ENCODE measurements at places on chromosomes 6 and 20. TPM values are rescaled to one million over a fixed set of nuclear protein-coding genes. Genes with fewer than 3 reads are reported as not detected.
A peak's percentile ranks its signal among the peaks of the same experiment; 100 is the strongest.

DNA sequence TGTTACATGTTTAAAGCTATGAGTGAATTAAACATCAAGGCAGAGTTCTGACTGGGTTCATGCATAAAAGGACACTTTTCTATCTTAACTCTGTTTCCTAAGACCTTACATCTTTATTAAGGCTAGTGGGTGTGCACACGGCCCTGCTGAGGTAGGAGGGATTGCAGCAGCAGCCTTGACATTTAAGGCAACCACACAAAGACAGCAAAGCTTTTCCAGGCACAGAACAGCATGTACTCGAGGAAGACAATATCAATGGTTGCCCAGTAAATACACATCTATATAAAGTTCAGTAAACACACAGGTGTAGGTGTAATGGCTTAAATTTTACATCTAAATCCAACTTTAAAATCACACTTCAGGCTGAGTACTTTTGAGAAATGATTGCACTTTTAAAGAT lies 79.8 kb upstream of the LOC128125822 start:
- no peak overlapping the region for H3K4me3 ChIP-seq
- H3K4me1 ChIP-seq, result no peaks in the 10 kb centered on the region
- no peaks in the 10 kb centered on the region for H3K27me3 ChIP-seq

GRCh38 chr6:151757506-151757955 lies 50.0 kb upstream of the ESR1 start:
- no peaks in the 10 kb centered on the region for H3K4me1 ChIP-seq
- no peaks in the 10 kb centered on the region for H3K27me3 ChIP-seq
- H3K27ac ChIP-seq, result no peak overlapping the region
- H3K4me3 ChIP-seq, result no peak overlapping the region
- DNase-seq, result no peak

ZNF292 gene
- total RNA-seq, result 55.2 TPM

DNA sequence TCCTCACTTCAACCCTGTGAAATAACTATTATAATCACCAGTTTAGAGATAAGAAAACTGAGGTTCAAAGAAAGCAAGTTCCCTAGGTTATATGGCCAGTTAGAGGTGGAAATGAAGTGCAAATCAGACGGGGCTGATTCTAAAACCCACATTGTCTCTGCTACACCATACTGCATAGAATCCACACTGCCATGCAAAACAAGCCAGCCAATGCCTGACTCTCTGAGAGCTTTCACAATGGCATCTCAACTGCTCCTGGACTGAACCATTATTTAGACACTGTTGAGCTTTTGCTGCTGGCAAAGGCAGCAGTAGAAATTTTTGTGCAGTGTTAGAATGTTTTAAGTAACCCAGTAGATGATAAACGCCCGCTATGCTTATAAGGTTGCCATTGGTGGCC lies 195.2 kb upstream of the CNR1 start:
- H3K36me3 ChIP-seq, result no peaks in the 10 kb centered on the region
- H3K4me1 ChIP-seq, result peaks cover 22% of the 10 kb centered on the region
- no peaks in the 10 kb centered on the region for H3K27me3 ChIP-seq
- H3K27ac ChIP-seq, result no peak overlapping the region

GRCh38 chr6:133380723-133381122 lies 139.6 kb downstream of the EYA4 start:
- DNase-seq, result no peak
- no peaks in the 10 kb centered on the region for H3K27me3 ChIP-seq
- H3K27ac ChIP-seq, result no peak overlapping the region
- no peaks in the 10 kb centered on the region for H3K4me1 ChIP-seq

TCF19 gene
- 21.7 TPM for total RNA-seq

- no peak for DNase-seq
- H3K36me3 ChIP-seq, result no peaks in the 10 kb centered on the region
- no peaks in the 10 kb centered on the region for H3K4me1 ChIP-seq
- H3K4me3 ChIP-seq, result no peak overlapping the region
- H3K27ac ChIP-seq, result no peak overlapping the region
- H3K27me3 ChIP-seq, result peaks cover 3% of the 10 kb centered on the region
These were observed 25.7 kb upstream of the RHAG start for GRCh38 chr6:49662231-49662891.

FAM210B gene
- total RNA-seq, result 30.8 TPM

- peaks cover 44% of the 10 kb centered on the region for H3K4me1 ChIP-seq
- DNase-seq, result no peak
- H3K27me3 ChIP-seq, result no peaks in the 10 kb centered on the region
- H3K36me3 ChIP-seq, result peaks cover 38% of the 10 kb centered on the region
These were observed 58.1 kb downstream of the EPB41L2 start for GRCh38 chr6:131004936-131005335.

DNA sequence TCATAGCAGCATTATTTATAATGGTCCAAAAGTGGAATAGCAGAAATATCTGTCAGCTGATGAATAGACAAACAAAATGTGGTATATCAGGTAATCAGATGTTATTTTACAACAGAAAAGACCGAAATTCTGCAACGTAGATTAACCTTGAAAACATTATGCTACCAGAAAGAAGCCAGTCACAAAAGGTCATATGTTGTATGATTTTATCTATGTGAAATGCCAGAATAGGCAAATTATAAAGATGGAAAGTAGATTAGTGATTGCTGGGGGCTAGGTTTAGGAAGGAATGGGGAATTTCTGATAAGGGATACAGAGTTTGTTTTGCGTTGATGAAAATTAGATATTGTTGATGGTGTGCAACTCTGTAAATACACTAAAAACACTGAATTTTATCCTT lies 165.0 kb upstream of the STMND1 start:
- DNase-seq, result no peak
- peaks cover 3% of the 10 kb centered on the region for H3K27me3 ChIP-seq
- no peaks in the 10 kb centered on the region for H3K36me3 ChIP-seq
- H3K4me1 ChIP-seq, result no peaks in the 10 kb centered on the region
- H3K4me3 ChIP-seq, result no peak overlapping the region

GPR31 gene
- total RNA-seq, result not detected

ZNF165 gene
- total RNA-seq, result 0.91 TPM

DNA sequence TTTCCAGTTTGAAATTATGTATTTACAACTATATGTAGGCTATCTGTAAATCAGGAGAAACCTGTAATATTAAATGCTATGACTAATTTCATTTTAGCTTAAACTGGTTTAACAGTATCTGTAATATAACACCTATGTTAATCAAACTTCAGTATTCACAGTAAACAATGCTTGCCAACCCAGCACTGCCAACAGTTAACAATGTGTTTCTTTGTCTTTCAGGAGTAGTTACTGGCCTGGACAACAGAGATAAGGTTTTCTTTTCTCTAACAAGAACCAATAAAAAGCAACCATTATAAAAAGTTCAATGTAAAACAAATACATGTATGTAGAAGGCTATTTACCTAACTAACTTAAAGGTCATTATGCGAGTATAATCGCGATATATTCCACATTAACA lies 158.8 kb downstream of the CDK19 start:
- DNase-seq, result no peak
- no peaks in the 10 kb centered on the region for H3K27me3 ChIP-seq
- peaks cover 12% of the 10 kb centered on the region for H3K4me1 ChIP-seq

- peaks cover 3% of the 10 kb centered on the region for H3K4me1 ChIP-seq
- H3K4me3 ChIP-seq, result no peak overlapping the region
- H3K36me3 ChIP-seq, result no peaks in the 10 kb centered on the region
- H3K27me3 ChIP-seq, result peaks cover 3% of the 10 kb centered on the region
These were observed 83.6 kb upstream of the CHD6 start for GRCh38 chr20:41701588-41702348.

DNA sequence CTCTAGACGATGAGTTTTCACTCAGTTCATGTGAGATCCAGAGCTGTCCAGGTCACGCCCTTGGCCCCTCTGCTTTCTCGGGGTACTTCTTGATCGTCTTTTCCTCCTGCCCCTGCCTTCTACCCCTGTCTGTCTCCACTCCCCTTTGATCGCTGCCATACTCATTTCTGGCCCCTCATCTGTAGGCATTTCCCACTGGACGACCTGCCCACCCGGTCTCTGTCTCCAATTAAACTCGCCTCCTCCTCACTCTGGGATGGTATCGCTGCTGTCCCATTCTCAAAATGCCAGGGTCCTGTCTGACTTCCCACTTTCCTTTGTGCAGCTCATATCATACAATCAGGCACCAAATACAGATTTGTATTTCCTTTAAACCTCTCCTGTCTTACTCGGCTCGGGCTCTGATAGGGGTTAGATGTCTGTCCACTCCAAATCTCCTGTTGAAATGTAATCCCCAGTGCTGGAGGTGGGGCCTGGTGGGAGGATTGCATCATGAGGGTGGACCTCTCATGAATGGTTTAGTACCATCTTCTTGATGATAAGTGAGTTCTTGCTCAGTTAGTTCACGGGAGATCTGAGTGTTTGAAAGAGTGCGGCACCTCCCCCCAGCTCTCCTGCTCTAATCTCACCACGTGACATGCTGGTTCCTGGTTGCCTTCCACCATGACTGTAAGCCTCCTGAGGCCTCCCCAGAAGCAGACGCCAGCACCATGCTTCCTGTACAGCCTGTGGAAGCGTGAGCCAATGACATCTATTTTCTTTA lies 3.5 kb upstream of the SYNJ2 start:
- no peak overlapping the region for H3K27ac ChIP-seq
- H3K36me3 ChIP-seq, result no peaks in the 10 kb centered on the region
- peaks cover 2% of the 10 kb centered on the region for H3K4me1 ChIP-seq
- H3K27me3 ChIP-seq, result peaks cover 57% of the 10 kb centered on the region

DNA sequence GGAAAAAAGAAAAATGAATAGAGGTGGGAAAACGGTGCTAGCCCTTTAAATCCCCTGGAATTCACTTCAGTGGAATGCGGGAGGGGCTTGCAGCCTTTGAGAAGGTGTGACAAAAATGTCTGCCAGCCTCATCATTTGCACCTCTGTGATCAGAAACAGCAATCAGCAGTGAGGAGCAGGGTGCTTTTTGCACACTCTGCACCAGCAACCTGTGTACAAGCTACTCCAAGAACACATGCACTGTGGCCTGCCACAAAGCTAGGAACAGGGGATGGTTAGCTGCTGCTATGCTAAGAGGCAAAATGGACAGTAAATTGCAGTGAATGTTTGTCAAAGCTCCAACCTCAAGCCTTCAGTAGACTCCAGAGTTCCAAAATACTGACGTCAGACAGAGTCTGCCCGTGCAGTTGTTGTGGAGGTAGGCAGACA lies 29.7 kb downstream of the GINS1 start:
- no peaks in the 10 kb centered on the region for H3K27me3 ChIP-seq
- no peak overlapping the region for H3K27ac ChIP-seq
- H3K36me3 ChIP-seq, result peaks cover 25% of the 10 kb centered on the region
- no peak overlapping the region for H3K4me3 ChIP-seq

DNA sequence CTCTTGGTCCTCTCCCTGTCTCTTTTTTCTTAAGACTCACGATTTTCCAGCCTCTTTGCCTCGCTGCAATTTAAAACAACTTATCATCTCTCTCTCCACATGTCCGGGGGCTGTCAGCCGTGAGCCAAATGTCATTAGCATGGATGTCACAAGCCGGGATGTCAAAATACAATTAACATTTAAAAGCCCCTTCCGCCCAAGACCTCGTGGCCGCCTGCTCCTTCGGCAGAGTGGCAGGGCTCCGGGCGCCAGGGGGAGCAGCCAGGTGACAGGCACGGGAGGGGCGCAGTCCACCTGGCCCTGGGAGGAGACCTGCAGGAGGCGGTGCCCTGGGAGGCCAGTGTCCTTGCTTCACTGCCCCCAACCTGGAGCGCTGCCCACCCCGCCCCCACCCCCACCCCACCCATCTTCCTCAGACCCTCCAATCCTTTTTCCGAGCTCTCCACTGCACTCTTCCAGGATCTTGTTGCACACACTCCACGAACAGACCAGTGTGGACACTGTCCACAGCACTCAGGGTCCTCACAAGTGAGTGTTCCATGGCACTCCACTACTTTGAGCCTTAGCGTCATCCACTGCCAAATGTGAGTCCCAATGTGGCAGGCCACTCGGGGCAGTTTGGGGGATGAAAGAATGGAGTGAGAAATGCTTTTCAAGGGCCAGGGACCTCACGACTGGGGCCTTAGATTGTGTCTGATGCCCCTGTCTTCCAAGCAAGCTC lies 5.6 kb upstream of the GRM4 start:
- H3K36me3 ChIP-seq, result no peaks in the 10 kb centered on the region
- peak overlapping the region; percentile 4 for H3K4me3 ChIP-seq
- H3K4me1 ChIP-seq, result peaks cover 14% of the 10 kb centered on the region
- H3K27ac ChIP-seq, result no peak overlapping the region

- H3K27me3 ChIP-seq, result peaks cover 5% of the 10 kb centered on the region
- peak overlapping the region; percentile 38 for H3K4me3 ChIP-seq
- H3K27ac ChIP-seq, result peak overlapping the region; percentile 57
- no peak for DNase-seq
These were observed 6.2 kb downstream of the COL9A3 start for GRCh38 chr20:62822788-62823651.

DNA sequence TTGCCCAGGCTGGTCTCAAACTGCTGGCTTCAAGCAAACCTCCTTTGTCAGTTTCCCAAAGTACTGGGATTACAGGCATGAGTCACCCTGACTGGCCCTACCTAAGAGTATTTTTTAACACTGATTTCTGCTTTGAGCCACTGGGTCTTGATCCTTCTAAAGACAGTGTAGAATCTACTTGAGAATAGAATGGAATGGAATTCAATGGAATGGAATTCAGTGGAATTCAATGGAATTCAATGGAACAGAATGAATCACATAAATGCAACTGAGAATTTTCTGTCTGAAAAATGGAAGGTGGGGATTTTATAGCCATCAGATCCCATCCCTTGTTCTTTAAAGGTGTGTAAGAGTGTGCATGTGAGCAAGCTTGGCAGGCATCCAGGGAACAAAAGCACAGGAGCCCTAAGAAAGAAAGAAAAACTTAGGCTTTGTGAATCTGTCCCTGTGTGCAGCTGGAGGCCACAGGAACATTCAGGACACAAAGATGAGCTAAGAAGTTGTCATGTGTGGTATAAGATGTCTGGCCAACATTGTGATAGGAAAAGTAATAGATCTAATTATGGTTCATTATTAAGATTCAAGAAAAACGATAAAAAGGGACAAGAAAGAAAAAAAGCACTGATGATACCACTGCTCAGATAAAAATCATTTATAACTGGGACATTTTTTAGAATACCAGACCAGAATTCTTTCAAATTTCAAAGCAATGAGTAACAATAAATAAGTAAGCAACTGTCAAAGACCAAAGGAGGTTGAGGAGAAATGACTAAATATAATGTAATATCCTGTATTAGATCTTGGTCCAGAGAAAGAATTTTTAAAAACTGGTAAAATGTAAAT lies 681.0 kb upstream of the GJE1 start:
- H3K27ac ChIP-seq, result no peak overlapping the region
- H3K4me3 ChIP-seq, result no peak overlapping the region
- H3K36me3 ChIP-seq, result no peaks in the 10 kb centered on the region
- DNase-seq, result no peak
- no peaks in the 10 kb centered on the region for H3K27me3 ChIP-seq
- H3K4me1 ChIP-seq, result peaks cover 10% of the 10 kb centered on the region

OR2B6 gene
- not detected for total RNA-seq

DNA sequence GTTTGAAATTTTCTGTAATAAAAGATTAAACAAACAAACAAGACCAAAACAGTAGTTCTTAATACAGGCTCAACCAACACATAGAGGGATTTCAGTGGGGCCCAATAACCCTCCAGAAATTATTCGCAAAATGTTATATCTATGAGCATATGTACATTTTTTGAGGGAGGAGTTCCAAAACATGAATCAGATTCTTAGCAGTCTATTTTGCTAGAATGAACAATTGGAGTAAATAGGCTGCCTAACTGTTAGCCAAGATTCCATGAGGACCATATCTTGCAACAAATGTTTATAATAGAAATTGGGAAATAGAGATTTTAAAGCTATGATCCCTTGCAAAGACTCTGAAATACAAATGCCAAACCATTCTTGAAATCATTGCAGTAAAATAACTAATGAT lies 186.3 kb downstream of the AKAP7 start:
- H3K27ac ChIP-seq, result no peak overlapping the region
- DNase-seq, result no peak
- no peaks in the 10 kb centered on the region for H3K27me3 ChIP-seq
- no peaks in the 10 kb centered on the region for H3K36me3 ChIP-seq
- H3K4me3 ChIP-seq, result no peak overlapping the region
- peaks cover 4% of the 10 kb centered on the region for H3K4me1 ChIP-seq

CCN5 gene
- total RNA-seq, result not detected

Data from neural crest cell (in vitro differentiated cells).